Stimulated activated CD8-positive, alpha-beta memory T cell treated with anti-CD3 and anti-CD28 coated beads, Interleukin-2, amount 100 ng/mL, for 48 hours (primary cell): ENCODE measurements at places on chromosomes 7 and 10.

- DNase-seq = no peak
Observed at GRCh38 chr10:126663880-126664279, 6.6 kb downstream of the C10orf90 start.

GRCh38 chr10:28280652-28281051 lies 22.2 kb downstream of the MPP7 start:
- DNase-seq = no peak

GRCh38 chr7:121181357-121181756 lies 147.4 kb upstream of the WNT16 start:
- no peak for DNase-seq

DNA sequence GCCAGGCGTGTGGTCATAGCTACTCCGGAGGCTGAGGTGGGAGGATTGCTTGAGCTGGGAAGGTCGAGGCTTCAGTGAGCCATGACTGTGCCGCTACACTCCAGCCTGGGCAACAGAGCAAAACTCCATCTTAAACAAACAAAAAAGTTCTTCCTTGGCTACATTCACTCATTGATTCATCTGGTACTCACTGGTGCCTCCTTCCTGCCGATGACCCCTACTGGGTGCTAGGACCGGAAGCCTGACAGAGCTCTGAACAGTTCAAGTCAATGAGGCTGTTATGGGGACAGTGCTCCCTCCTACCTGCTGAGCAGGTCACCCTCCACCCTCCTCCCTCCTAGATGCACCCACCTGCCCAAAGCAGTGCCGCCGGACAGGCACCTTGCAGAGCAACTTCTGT lies 4.9 kb downstream of the PCOLCE start:
- no peak for DNase-seq

DNA sequence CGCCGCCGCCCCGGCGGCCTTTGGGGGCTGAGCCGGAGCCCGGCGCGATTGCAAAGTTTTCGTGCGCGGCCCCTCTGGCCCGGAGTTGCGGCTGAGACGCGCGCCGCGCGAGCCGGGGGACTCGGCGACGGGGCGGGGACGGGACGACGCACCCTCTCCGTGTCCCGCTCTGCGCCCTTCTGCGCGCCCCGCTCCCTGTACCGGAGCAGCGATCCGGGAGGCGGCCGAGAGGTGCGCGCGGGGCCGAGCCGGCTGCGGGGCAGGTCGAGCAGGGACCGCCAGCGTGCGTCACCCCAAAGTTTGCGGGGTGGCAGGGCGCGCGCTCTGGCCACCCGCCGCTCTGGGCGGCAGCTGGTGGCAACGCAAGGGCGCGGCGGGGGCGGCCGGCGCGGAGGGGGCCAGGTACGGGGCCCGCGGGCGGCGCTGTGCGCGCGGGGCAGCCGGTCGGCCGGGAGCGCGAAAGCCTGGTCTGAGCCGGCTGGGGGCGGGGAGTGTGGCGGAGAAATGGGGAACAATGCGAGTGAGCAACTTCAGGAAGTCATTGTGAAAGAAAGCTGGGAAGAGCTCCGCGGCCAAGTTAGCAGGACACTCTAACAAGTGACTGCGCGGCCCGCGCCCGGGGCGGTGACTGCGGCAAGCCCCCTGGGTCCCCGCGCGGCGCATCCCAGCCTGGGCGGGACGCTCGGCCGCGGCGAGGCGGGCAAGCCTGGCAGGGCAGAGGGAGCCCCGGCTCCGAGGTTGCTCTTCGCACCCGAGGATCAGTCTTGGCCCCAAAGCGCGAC lies at the start of gene IKZF1:
Gene IKZF1, plus strand, starts transcription at position 588 of the 782 bp plus-strand sequence. CDS start 14,346 bp downstream, outside the sequence.
- DNase-seq = peak; percentile 63

DNA sequence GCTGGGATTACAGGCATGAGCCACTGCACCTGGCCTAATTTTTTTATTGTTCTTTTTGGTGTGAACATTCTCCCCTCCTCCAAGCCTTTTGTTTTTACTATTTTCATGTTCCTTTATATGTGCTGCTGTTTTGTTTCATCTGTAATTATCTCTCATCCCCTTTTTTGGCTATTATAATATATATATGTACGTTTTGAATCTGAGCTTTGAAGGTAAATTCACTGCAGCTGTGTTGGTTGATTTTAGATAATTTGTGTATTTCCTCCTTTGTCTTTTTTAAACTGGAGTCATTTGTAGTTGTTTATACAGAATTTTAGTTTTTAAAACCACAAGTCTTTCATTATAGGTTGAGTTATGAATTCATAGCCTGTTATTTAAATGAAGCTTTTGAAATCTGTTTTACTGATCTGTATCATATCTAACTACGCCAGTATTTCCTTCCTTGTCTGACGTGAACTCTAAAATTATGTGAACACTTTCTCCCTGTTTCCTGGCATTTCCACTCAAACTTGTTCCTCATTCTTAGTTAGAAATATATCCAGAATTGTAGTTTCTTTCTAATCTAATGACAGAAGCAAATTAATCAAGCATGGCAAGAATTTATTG lies 54.9 kb downstream of the PTEN start:
- DNase-seq = no peak

DNA sequence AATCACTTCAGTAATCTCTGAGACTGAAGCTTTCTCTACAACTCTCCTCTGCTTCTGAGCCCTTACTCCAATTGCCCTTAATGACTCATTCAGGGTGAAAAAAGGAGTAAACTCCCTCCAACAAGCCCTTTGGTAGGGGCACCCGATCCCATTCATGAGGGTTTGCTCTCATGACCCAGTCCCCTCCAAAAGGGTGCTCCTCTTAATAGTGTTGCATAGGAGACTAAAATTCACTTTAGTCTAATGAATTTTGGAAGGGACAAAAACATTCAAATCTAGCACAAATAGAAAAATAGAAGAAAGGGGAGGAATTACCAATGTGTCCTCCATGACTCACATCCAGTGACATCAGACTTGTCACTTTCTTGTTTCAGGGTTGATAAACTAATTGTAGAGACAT lies 66.2 kb upstream of the CCNY start:
- no peak for DNase-seq

DNA sequence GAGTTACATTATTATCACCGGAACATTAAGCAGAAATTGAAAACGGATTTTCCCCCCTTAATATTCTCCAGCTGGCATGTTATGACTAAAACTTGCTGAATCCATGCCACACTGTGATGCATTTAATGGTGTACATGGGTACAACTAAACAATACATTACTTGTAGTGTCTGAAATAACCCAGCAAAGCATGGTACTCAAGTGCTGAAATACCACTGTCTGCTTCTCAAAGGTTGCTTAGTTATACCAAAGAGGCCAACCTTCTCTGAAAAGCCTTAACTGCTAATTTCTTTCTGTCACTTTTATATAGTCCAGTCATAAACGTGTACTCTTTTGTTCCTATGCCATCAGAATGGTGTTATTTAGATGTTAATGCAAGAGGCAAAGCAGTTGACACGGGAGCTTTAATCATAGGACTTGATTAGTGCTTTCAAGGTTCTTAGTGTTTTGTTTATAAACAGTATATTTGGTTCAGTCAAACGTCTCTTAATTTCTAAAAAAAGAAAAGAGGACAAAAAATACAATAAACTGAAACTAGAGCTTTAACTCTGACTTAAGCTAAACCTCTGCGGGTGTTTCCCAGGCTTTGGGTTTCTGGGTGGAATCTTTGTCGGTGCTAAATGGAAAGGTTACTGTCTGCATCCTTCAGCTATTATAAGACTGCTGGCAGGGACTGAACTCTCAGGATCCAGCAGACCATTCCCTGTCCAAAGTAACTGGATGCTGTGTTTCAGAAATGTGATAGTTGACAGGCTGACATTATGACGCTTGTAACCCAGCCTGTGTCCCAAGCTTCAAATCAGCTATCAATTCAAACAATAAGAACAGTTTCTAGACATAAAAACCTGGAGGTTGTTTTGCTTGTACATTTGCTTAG lies 202.6 kb downstream of the PPP1R3A start:
- no peak for DNase-seq

GRCh38 chr10:14560274-14560673 lies 214.4 kb downstream of the FAM107B start:
- peak; percentile 43 for DNase-seq

DNA sequence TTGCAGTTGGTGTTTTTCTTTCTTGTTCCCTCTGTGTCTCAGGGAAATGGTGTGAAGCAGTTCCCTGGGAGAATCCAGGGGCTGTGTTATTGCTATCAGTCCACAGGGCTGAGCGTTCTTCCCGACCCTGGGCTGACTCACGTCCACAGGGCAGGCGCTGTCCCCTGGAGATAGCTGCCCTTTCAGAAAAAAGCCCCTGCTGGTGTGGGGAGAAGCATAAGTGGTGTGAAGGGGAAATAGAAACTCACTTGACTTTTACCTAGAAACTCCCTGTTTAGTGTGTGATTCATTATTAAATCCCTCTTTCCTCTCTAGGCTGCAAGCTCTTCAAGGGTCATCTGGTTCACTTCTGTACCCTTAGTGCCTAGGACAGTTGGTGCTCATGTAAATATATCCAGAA lies 63.3 kb upstream of the SMNDC1 start:
- DNase-seq = no peak

DNA sequence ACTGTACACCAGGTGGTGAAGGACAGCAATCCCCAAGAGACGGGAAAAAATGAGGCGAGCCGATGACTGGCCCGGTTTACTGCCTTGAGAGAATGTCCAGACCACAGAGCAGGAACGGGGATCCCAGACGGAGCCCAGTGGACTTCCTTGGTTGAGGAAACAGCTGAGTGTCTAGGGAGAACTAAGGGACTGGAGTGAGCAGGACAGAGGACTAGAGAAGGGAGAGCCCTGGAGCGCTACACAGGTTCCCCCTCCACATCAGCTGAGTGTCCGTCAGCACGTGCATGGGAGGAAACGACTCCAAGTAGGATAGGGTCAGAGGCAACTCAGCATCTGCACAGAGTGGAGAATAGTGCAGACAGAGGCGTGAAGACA lies 7.1 kb upstream of the WDR86 start:
- DNase-seq = no peak

DNA sequence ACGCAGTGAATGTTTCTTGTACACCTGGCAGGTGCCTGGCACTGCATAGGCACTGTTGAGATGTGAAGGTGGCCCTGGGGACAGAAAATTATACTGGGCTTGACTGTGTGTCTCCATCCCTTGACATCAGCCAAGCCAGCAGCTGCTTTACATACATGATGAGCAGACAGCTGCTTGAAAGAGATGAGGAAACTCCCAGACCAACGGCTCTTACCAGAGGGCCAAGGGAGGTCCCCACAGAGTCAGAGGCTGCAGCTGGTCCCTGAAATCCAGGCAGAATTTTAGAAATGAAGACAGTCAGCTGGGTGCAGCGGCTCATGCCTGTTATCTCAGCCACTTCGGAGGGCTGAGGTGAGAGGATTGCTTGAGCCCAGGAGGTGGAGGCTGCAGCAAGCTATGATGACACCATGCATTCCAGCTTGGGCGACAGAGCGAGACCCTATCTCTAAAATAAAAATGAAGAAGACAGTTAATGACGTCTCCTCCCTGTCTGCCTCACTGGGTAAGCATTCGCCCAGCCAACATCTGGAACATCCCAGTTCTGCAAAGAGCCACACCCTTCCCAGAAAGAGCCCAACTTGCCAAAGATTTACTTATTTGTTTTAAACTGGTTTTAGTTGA lies 17.6 kb downstream of the LIMK1 start:
- no peak for DNase-seq

DNA sequence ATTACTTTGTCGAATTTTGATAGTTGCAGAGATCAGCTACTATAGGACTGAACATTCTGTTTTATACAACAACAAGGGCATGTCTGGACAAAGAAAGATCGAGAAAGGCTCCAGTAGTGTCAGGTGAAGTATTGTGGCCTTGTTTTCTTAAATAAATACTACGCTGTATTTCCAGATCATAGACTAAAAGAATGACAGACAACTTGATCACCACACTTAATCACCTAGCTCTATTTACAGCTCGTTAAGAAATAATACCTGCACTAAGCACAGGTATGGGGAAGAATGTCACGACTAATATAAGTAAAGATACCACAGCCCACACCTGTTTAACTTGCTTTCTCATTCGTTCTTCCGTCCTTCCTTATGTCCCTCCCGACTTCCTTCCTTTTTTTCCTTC lies 269.2 kb downstream of the HGF start:
- DNase-seq = no peak

DNA sequence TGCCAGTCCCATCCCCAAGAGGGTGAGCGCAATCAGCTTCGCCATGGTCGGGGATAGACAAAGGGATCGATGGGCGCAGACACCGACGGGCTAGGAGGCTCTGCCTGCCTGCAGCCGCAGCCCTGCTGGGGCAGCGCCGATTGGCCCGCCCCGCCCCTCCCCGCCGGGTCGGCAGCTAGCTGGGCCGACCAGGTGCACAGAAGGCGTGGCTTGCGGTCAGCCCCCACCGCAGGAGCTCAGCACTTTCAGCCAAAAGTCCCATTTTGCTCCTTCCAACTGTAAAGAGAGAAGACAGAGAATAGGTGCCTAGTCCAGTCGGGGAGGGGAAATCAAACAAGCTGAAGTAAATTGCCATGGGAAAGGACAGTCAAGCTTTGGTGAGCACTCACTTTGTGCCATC lies at the start of gene PON1:
Gene PON1, minus strand, starts transcription at position 102 of the 400 bp plus-strand sequence. Its CDS starts 57 bp downstream, at position 45.
- no peak for DNase-seq

GRCh38 chr10:103431902-103432301 lies 20.3 kb downstream of the CALHM2 start:
- DNase-seq = no peak

- DNase-seq = no peak
Observed at GRCh38 chr7:30996883-30997282, 33.1 kb downstream of the GHRHR start.

DNA sequence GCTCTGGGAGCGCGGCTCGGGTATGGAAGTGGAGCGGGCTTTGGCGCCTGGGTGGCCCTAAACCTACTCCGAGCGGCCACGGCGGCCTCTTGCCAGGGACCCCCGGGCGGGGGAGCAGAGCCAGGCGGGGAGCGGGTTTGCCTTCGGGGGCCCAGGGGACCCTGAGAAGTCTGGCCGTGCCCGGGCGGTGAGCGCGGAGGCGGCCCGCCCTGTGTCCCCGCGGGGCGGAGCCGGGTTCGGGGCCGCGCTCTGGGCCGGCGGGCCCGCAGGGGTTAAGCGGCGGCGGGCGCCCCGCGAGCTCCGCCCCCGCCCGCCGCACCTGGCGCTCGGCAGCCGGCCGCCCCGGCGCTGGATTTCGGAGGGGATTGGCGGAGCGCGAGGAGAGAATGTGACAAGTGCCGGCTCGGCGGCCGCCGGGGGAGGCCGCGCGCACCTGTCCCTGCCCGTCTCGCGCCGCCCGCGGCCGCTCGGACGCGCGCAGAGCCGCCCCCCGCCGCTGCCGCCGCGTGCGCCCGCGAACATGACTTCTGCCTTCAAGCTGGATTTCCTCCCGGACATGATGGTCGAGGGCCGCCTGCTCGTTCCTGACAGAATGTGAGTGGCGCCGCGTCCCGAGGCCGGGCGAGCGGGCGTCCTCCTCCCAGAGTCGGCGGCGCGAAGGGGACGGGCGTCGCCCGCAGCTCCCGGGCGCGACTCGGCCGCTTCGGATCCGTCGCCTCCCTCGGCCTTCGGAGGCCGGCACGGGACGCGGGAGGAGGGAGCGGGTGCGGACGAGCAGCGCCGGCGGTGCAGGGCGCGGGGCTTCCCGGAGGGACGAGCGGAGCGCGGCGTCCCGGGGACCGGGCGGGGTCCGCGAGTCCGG lies at the start of gene CELF2:
Gene CELF2, plus strand, starts transcription at position 303 of the 862 bp plus-strand sequence. Its CDS starts 218 bp downstream, at position 521.
- peak; percentile 33 for DNase-seq

- DNase-seq = no peak
Observed at GRCh38 chr7:138513344-138513871, 53.3 kb downstream of the TRIM24 start.
